ENCODE measurements at places on chromosomes 5 and 9.

DNA sequence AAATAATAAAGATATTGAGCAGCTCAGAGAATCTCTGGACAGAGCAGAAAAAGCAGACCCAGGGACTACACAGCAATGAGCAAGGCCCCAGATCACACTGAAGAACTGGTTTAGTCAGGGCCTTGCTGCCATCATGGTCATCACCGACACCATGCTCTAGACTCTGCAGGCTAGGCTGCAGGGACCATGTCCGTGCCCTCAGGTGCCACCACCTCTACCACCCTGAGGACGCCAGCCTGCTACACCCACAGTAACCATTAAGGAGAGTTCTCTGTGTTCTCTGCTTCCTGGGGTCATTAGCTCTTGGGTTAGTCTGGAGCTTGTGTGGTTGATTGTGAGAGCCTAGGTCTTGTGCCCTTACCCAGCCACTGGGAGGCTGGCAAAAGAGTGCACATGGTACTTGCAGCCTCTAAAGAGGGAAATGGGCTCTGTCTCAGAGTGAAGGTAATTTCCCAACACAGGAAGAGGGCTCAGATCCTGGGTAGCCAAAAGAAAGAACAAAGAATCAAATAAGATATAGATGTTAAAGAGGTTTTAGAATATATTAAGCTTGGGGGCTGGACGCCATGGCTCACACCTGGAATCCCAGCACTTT lies 31.9 kb upstream of the JADE2 start:
- no peak for DNase-seq

DNA sequence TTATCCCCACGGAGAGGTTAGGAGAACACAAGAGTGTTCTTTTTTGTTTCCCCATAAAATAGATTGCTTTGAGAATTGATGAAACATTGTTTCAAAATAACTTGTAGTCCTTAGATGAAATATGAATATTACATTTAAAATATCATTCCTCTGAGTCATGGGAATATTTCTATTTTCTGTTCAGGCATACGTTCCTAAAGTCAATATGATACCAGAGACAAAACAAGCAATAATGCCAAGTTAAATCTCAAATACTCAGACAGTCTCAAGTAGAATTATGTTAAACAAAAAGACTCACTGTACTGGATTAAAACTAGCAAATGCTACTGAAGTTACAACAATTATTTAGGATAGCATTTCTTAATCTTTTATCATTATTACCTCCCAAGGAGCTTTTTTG lies 111.7 kb upstream of the C6 start:
- DNase-seq: no peak

GRCh38 chr5:32223972-32224609 lies 50.0 kb upstream of the GOLPH3 start:
- no peak for DNase-seq

DNA sequence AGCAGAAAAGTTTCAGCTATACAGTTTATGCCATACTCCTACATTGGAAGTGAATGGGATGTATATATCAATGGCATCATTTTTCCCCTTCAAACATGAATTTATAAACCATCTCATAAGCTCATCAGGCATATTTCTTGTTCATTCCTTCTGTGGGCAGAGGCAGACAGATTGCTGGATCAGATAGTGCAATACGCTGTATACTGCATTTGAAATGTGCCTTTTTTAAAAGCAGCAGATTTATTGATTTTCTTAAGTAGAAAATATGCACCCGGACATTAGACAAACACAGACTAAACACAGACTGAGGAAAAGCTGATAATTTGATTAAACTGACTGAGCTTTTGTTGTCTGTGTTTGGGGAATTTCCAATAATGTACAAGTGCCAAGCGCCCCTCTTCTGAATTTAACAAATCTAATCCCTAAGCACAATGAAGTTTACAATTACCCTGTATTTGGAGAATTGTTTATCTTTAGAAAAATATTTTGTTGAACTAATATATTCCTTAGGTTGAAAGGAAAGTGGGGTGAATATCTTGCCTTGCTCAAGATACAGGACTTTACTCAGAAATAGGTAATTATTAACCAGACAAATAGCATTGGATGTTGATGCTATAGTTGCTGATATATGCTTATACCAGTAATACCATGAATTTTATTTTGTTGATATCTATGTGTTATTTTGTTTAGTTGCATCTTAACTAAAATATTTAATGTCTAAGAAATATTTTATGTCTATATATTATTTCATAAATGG lies 566.6 kb upstream of the MEF2C start:
- DNase-seq: no peak

- DNase-seq: no peak
These were observed 213.3 kb downstream of the SEMA6A start for GRCh38 chr5:116361171-116361967.

GRCh38 chr5:35668794-35669193 lies 51.1 kb downstream of the SPEF2 start:
- no peak for DNase-seq

- no peak for DNase-seq
These were observed 669.5 kb downstream of the SLCO4C1 start for GRCh38 chr5:101626572-101626971.

DNA sequence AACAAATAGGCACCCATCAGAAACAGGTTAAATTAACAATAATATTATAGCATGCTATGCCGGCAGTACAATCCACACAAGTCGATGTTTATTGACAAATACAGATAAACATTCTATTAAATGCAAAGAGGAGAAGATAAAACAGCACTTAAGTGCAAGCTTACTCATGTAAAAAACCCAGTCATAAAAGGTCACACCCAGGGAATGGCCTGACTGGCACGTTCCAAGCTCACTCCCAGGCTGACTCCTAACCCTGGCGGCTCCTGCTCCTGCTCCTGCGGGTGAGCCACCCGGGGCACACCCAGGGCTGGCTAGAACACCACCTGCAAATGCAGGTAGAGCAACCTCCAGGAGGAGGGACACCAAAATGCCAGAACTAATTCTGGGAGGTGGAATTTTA lies 66.9 kb downstream of the SEMA4D start:
- DNase-seq: no peak

- peak; percentile 61 for DNase-seq
These were observed 2.0 kb downstream of the IER5L start for GRCh38 chr9:129175825-129176633.

DNA sequence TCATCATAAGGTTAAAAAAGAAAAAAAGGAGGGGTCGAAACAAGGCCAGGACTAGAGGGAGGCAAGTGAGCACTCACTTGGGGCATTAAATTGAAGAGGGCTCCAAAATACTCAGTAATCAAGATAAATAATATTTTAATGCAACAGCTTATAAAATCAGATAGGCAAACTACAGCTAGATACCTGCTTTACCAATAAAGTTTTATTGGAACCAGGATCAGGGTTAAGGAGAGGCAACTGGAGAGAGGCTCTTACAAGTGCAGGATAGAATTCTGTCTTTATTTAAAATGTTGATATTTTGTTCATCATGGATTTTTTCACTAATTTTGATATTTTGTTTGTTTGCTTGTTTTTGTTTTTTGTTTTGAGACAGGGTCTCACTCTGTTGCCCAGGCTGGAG lies 30.3 kb upstream of the PURA start:
- DNase-seq: no peak
